ENCODE measurements at places on chromosomes 7 and 10.

- DNase-seq, result no peak
Measured at GRCh38 chr7:113179313-113179712, 61.0 kb upstream of the SMIM30 start.

GRCh38 chr7:50552921-50553320 lies 12.3 kb downstream of the DDC start:
- DNase-seq, result no peak

- no peak for DNase-seq
Measured at GRCh38 chr7:141577043-141577839, 26.0 kb downstream of the AGK start.

GRCh38 chr10:103265717-103266329 lies 11.1 kb upstream of the INA start:
- no peak for DNase-seq

DNA sequence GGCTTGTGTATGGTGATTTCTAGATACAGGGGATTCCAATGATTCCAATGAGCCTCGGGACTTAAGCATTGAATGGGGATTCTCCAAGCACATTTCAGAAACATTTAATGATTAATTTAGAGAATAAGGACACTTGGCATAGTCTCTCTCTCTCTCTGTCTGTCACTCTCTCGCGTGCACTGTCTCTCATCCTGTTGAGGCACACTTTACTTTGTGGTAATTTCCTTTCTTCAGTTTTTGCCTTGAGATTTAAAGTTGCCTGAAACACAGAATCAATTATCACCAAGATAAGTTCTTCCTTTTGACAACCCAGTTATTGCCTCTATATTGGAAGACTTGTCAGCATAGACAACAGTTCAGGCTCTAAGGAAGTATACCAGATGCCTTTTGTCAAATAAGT lies 131.6 kb downstream of the ARID5B start:
- no peak for DNase-seq

- DNase-seq, result no peak
Measured at GRCh38 chr7:112266141-112266540, 59.6 kb downstream of the ZNF277 start.

DNA sequence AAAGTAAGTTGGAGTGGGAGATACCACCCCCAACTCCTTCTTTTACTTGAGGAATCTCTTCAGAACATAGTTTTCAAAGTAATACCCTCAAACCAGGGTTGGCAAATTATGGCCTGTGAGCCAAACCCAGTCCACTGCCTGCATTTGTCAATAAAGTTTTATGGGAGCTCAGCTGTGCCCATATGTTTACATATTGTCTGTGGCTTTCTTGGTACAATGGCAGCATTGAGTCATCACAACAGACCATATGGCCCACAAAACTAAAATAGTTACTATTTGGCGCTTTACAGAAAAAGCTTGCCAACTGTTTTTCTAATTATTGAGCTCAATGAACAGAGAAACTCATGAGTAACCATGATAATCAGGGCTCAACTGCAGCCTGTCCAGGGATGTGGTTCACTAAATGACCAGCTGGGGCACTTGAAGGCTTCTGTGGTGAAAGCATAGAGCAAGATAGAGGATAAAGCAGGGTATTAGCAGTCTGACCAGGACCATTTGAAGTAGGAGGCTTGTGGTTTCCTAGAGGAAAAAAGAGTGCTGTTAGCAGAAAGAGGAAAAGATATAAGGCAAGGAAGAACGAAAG lies 196.0 kb upstream of the GRB10 start:
- DNase-seq, result no peak
